Stimulated activated CD8-positive, alpha-beta memory T cell treated with anti-CD3 and anti-CD28 coated beads, Interleukin-7, amount 100 ng/mL, for 48 hours (primary cell): ENCODE measurements at places on chromosomes 2 and 18.

- no peak for DNase-seq
Measured at GRCh38 chr2:46032161-46032813, 264.9 kb upstream of the EPAS1 start.

DNA sequence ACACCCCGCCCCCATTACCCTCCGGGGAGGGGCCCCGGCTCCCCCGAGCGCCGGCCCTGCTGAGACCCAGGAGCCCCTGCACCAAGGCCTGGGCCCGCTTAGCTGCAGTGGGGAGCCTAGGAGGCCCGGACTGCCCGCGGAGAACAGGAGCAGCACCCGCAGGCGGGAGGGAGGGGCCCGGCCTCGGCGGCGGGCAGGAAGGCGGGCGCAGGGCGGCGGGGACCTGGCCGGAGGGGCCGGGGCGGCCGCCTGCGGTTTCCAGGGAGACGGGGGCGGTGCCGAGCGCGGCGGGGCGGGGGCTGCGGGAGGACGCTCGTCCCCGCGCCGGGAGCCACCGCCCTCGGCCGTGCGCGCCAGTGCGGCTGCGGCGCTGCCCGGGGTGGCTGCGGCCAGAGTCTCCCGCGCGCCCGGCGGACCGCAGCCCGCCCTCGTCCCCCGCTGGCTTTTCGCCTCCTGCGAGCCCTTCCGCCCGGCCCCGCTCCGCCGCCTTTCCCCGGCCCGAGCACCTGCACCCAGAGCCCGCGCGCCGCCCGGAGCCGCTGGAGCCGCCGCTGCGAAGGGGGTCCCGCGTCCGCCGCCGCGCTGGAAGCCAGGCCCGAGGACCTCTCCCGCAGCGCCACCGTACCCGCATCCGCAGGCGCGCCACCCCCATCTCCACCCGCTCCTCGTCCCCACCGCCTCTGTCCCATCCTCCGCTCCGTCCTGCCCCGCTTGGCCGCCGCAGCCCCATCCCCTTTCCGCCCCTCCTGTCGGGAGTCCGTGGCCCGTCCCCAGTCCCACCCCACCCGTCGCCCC is 17.2 kb downstream of the GPC1 start:
- no peak for DNase-seq

GRCh38 chr2:145558617-145559350 is 1038.9 kb upstream of the ZEB2 start:
- no peak for DNase-seq

GRCh38 chr2:173770947-173771678 is 194.1 kb downstream of the SP3 start:
- no peak for DNase-seq

- no peak for DNase-seq
Measured at GRCh38 chr18:48813321-48813720, 137.4 kb downstream of the SMAD7 start.

DNA sequence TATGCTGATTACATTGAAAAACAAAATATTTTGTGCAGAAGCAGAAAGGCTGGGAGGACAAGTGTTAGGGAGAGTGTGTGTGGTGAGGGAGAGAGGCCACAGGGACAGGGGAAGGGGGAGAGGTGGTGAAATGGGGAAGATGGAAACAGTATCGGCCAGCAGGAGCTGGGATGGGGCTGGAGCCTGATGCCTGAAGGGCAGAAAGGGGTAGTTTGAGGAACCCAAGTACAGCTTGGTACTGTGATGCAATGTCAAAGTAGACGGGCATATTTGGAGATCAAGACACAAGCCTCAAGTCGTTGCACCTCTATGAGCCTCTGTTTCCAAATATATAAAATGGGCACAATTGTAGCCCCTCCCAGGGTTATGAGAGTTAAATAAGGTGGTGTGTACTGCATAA is 152.1 kb downstream of the LPIN1 start:
- DNase-seq, result no peak

DNA sequence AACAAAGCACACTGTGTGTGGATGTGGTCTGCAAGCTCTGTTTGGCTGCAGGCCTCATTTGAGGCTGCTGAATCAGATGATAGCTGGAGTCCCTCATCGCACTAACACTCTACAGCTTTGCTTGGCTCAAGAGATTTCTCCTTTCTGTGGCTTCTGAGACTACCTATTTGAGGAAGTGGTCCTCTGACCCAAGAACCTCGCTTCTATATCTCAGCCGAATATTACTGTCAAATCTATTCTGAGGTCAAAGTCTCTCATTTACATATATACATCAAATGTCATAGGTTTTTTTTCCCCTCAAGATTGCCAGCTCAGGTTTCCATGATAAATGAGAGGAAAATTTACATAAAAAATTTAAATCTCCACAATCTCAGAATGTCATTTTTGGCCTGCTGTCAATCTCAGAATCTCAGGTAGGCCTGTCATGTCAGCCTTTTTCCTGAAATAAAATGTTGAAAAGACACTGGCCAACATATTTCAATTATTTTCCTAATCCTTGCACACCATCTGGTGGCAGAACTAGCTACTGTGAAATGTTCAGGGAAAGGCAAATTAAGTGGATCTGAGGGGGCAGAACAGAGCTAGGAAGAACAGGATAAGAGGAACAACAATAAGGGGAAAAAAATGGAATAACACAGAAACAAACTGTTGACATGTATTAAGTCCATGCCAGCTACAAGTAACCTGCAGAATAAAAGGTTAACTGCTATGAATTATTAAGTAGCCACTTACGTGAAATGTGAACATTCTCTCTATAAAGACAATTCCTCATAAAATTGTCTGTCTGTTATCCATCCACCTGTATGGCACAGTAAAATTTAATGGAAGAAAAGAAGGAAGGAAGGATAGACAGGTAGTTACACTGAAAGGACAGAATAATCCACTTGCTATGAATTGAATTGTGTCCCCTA is 39.3 kb downstream of the AP1S3 start:
- DNase-seq, result no peak

GRCh38 chr2:83633423-83633822 is 825.7 kb downstream of the SUCLG1 start:
- DNase-seq, result no peak

GRCh38 chr18:10067670-10068659 is 154.1 kb downstream of the VAPA start:
- DNase-seq, result no peak

GRCh38 chr2:223001797-223002175 is 50.2 kb upstream of the KCNE4 start:
- DNase-seq, result no peak
